SK-N-SH (cell line): ENCODE measurements at places on chromosomes 5 and 9. TPM values are rescaled to one million over a fixed set of nuclear protein-coding genes. Genes with fewer than 3 reads are reported as not detected.

Gene SIMC1
- 9.6 and 12.4 TPM in 2 replicates for polyA plus RNA-seq

Gene CDH12
- not detected in 2 replicates for polyA plus RNA-seq

Gene CTXN3
- polyA plus RNA-seq, result not detected in 2 replicates

Gene KIF4B
- 0.02 and 0.03 TPM in 2 replicates for polyA plus RNA-seq

DNA sequence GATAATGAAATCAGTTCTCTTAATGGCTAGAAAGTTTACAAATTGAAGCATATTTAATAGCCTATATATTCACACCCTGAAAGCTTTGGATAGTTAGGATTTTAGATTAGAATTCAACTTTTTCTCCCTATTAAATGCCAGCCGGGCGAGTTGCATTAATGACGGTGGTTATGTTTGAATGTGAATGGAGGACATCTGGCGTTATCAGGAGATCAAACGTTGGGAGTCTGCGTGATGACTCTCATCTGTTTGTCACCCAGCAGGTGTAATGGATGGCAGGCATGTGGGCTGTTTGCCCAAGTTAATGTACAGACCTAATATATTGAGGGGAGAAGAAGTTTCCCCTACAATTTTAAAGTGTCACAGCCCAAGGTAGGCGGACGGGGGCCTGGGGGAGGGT is 1227.7 kb upstream of the WWC1 start:
- no peaks in the 10 kb centered on the region for H3K36me3 ChIP-seq
- no peaks in the 10 kb centered on the region for H3K27me3 ChIP-seq
- no peak overlapping the region for H3K27ac ChIP-seq
- peak; percentile 7 for DNase-seq

Gene CDK9
- 82.7 and 108 TPM in 2 replicates for polyA plus RNA-seq

Gene C8G
- polyA plus RNA-seq, result 0.28 and 0.49 TPM in 2 replicates

DNA sequence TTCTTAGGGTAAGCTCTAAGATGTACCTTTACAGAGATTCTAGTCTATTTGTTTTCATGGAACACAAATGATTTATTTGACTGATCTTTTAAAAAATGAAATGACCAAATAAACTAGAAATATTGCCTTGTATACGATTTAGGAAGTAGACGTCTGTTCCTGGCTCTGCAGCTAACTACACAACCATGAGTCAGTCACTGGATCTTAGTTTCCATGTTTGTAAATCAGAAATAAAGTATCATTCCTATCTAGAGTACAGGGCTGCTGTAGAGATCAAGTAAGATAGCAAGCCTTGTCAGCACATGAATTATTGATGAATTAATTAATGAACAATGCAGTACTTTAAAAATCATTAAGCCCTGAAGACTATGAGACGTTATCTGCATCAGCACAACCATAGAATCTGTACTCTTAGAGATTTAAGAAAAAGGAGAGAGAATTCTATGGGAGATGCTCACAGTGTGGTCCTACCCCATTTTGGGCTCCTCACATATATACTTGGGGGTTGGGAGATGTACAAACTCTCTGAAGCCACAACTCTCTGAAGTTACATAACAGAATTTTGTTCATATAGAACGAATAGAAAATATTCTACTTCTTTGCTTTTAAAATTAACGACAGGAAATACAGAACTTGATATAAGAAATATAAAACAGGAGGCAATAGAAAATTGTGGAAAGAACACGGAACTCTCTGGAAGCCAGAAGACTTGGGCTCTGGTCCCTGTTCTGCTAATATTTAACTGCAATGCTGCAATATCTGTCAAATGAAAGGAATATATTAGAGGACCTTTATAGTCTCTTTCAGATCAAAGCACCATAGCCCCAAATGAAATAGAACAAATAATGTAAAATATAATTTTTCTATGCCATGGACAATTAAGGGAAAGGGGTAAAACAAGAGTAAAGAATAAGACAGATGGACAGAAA is 48.4 kb upstream of the HNRNPA0 start:
- H3K27me3 ChIP-seq, result no peaks in the 10 kb centered on the region
- no peaks in the 10 kb centered on the region for H3K36me3 ChIP-seq
- no peak overlapping the region for H3K27ac ChIP-seq

DNA sequence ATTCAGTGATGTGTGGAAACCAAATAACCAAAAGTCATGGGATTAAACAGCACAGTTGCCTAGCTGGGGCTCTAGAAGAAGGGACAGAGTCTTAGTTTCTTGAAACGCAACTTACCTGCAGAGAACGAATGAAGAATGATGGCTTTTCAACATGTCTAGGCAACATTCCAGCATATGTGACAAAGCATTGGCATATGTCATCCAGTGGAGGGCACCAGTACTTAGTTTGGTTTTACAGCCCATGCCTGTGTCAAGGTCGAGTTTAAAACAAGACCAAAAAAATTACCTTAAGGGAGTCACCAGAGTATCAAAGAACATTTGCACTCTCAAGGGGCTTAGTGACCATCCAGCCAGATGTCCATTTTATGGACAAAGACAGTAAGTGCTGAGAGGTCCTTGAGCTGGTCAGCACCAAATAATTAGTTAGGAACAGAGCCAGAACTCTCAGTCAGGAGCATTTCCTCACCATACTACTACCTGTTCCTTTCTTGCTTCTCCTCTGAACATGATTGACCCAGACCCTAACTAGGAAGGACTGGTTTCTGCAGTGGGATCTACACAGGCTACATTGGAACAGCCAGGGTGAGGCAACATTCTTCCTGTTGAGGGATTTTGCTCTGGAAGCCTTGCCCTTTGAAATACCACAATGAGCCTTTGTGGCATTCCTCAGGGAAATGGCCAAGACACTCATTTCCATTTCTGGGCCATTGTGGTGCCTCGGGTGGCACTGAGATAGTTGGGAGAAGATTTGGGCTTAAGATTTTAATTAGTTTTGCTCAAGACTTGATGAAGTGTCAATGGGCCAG is 75.4 kb upstream of the ANKH start:
- H3K4me3 ChIP-seq, result no peak overlapping the region
- no peak overlapping the region for H3K27ac ChIP-seq
- peak; percentile 23 for DNase-seq
- no peaks in the 10 kb centered on the region; the same call in 1 of the 2 replicates for H3K4me1 ChIP-seq
- H3K27me3 ChIP-seq, result no peaks in the 10 kb centered on the region

DNA sequence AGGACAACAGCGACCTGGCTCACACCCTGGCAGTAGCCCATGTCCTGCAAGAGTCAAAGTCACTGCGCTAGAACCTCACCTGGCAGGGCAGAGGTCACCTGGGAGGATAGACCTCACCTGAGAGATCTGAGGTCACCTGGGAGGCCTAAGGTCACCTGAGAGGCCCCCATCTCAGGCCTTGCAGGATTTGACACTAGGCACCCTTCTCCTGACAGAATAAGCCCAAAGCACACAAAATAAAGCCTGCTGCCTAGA is 75.2 kb upstream of the SPTLC1 start:
- no peaks in the 10 kb centered on the region for H3K27me3 ChIP-seq
- no peak overlapping the region for H3K27ac ChIP-seq

DNA sequence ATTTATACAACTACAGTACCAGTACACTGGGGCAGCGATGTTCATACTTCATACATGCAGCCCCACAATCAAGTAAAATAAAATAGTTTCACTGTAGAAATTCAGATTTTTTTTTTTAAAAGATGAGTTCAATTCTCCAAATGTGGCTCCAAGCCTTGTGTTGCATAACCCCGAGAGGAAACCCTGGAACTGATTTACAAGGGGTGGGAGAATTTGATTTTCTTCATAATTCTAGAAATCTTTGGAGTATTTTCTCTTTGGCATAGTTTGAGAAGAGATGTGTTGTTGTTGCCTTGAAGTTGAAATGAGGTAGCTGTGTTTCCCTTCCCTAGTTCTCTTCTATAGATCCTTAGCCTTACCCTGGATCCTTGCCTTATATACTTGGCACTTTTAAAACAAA is 3.1 kb downstream of the RHOBTB3 start:
- H3K27ac ChIP-seq, result no peak overlapping the region
- H3K4me1 ChIP-seq, result peaks cover 5% of the 10 kb centered on the region
- H3K36me3 ChIP-seq, result peaks cover 36% of the 10 kb centered on the region
- no peaks in the 10 kb centered on the region for H3K27me3 ChIP-seq
- no peak for DNase-seq
- H3K4me3 ChIP-seq, result peak overlapping the region; percentile 98; the same call in 1 of the 2 replicates

DNA sequence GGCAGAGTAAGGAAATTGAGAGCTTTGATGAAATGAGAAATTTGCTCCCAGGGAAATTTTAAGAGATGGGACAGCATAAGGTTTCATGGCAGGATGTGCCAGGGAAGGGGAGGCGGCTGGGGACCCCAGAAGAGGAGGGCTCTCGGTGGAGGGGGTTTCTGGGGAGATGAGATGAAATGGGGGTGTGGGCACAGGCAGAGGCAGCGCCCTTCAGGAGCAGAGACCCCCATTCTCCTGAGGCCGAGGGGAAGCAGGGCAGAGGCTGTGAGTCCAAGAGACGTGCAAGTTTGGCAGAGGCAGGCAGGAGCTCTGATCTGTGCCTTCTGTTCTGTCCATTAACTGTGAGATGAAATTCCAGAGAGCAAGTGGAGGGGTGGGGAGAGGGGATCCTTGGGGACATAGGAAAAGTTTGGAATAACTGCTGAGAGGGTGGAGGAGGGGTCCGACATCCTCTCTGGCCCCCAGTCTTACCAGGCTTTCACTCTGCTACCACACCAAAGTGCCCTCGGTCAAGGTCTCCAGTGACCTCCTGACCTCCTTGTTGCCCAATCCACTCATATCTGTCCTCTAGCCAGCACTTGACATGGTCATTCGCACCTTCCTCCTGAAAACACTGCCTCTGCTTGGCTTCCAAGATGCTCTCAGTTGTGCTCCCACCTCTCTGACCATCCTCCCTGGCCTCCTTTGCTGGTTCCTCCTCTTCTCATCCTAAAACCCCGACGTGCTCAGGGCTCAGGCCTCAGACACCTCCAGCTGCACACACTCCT is 108.1 kb upstream of the MVB12B start:
- H3K27me3 ChIP-seq, result peaks cover 4% of the 10 kb centered on the region; the same call in 1 of the 2 replicates
- DNase-seq, result no peak
- H3K27ac ChIP-seq, result no peak overlapping the region
- H3K36me3 ChIP-seq, result no peaks in the 10 kb centered on the region

DNA sequence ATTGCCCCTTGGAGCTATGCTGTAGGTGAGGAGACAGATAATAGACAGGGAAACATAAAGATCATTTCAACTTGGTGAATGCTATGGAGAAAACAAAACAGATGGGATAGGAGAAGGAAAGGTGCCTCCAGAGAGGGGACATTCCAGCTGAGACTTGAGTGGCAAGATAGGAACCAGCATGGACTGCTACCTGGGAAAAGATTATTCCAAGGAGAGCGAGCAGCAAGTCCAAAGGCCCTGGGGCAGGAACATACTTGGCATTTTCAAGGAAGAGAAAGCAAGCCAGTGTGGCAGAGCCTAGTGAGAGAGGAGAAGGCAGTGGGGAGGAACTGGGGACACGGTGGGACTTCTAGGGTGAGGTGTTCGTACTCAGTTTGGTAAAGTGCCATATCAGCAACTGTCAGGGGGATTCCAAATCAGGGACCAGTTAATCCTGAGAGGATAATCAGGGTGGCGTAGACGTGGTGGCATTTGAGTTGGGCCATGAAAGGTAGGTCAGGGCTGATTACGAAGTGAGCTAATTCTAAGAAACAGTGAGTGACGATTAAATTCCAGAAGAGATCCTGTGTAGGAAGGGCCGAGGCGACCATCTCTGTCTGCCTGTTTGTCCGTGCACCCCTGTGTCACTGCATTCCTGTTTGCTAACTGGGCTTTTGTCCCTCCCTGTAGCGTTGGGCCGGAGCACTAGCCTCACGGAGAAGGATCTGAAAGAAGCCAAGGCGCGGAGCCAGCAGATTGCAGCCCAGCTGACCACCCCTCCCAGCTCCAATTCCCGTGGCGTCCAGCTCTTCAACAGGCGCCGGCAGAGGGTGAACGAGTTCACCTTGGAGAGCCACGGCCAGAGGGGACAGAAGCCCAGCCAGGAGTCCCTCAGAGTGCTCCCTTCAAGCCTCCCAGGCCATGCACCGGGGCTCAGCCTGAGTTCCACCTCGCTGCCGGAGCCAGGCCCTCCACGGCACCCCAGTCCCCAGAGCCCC is 7.1 kb downstream of the SYNPO start:
- no peak for DNase-seq
- no peaks in the 10 kb centered on the region for H3K27me3 ChIP-seq
- peaks cover 56% of the 10 kb centered on the region for H3K4me1 ChIP-seq

GRCh38 chr9:72441848-72442607 is 77.0 kb upstream of the ZFAND5 start:
- H3K27ac ChIP-seq, result peak overlapping the region; percentile 77
- no peaks in the 10 kb centered on the region for H3K27me3 ChIP-seq
- H3K4me3 ChIP-seq, result no peak overlapping the region
- H3K4me1 ChIP-seq, result no peaks in the 10 kb centered on the region

GRCh38 chr9:130710822-130711352 is 17.3 kb downstream of the EXOSC2 start:
- H3K27ac ChIP-seq, result no peak overlapping the region
- no peak overlapping the region for H3K4me3 ChIP-seq
- H3K27me3 ChIP-seq, result no peaks in the 10 kb centered on the region

DNA sequence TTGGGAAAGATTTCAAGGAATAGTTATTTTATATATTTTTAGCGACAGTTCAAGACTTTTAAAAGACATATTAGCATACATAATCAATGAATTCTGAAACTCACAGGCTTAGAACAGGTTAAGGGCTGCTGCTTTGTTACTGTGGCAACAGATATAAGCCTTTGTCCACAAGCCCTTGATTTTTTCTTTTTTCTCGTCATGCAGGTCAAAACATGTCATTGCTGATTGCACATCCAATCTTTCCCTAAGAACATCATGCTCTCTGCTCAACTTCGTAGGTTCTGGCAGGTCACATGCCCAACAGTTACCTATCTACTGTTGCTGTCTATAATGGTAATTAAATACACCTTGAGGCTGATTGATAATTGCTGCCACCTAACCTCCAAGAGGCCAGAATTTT is 172.5 kb upstream of the PTPRD start:
- H3K4me1 ChIP-seq, result no peaks in the 10 kb centered on the region
- no peak overlapping the region for H3K27ac ChIP-seq

Gene GHR
- polyA plus RNA-seq, result 0.02 and 0.03 TPM in 2 replicates

Gene CCL28
- not detected in 2 replicates for polyA plus RNA-seq

GRCh38 chr9:5511476-5511875 is 1.1 kb downstream of the PDCD1LG2 start:
- H3K27me3 ChIP-seq, result no peaks in the 10 kb centered on the region
- peak overlapping the region; percentile 91 for H3K27ac ChIP-seq
- peaks cover 29% of the 10 kb centered on the region for H3K4me1 ChIP-seq
- no peak for DNase-seq
- no peaks in the 10 kb centered on the region for H3K36me3 ChIP-seq
- peak overlapping the region; percentile 58 for H3K4me3 ChIP-seq

- no peaks in the 10 kb centered on the region for H3K4me1 ChIP-seq
- H3K27ac ChIP-seq, result no peak overlapping the region; the same call in 1 of the 2 replicates
Observed at GRCh38 chr9:137715321-137715720, 96.5 kb downstream of the EHMT1 start.

GRCh38 chr5:137747848-137748247 is 6.3 kb downstream of the HNRNPA0 start:
- peaks cover 28% of the 10 kb centered on the region for H3K36me3 ChIP-seq
- H3K4me1 ChIP-seq, result no peaks in the 10 kb centered on the region
- no peak overlapping the region for H3K4me3 ChIP-seq
- H3K27me3 ChIP-seq, result no peaks in the 10 kb centered on the region
- H3K27ac ChIP-seq, result no peak overlapping the region

- H3K4me3 ChIP-seq, result no peak overlapping the region
- no peaks in the 10 kb centered on the region for H3K4me1 ChIP-seq
- DNase-seq, result no peak
- H3K27ac ChIP-seq, result no peak overlapping the region
Observed at GRCh38 chr9:137804908-137805630, 72.5 kb upstream of the CACNA1B start.
